ENCODE measurements at places on chromosomes 12 and 14.

DNA sequence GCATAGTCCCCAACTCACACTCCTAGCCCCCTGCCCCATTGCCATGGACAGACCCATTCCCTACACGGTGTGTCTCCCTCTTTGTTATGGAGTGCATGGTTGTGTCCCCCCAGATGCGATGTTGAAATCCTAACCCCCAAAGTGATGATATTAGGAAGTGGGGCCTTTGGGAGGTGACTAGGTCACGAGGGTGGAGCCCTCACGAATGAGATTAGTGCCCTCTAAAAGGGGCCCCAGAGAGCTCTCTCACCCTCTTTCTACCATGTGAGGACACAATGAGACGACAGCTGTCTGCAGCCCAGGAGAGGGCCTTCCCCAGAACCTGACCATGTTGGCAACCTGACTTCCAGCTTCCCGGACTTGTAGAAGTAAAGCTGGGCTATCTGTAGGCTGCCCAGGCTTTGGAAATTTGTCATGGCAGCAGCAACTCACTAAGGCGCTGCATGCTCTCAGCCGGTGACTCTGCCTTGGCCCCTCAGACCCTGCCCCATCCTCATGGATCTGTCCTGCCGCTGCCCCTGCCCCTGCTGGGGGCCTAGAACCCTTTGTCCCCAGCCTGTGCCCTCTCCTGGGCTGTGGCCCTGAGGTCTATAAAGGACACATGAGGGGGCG lies 318.1 kb upstream of the RTL1 start:
- no peak for DNase-seq

DNA sequence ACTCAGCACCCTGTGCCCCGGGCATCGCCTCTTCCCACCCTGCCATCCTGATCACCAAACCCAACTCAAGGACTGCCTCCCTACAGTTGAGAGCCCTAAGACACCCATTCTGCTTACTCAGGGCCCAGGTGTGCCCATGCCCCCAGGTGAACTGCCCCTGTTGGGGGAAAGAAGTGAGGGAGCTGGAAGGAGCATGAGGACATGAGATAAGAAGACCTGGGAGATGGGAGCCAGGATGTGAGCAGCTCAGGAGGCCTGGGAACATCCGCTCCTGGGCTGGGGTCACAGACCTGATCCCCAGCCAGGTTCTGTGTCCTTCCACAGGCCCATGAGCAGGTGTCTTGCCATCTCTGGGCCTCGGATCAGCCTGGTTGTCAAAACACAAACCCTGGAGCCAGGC lies 6.6 kb downstream of the RAPGEF3 start:
- DNase-seq = no peak

DNA sequence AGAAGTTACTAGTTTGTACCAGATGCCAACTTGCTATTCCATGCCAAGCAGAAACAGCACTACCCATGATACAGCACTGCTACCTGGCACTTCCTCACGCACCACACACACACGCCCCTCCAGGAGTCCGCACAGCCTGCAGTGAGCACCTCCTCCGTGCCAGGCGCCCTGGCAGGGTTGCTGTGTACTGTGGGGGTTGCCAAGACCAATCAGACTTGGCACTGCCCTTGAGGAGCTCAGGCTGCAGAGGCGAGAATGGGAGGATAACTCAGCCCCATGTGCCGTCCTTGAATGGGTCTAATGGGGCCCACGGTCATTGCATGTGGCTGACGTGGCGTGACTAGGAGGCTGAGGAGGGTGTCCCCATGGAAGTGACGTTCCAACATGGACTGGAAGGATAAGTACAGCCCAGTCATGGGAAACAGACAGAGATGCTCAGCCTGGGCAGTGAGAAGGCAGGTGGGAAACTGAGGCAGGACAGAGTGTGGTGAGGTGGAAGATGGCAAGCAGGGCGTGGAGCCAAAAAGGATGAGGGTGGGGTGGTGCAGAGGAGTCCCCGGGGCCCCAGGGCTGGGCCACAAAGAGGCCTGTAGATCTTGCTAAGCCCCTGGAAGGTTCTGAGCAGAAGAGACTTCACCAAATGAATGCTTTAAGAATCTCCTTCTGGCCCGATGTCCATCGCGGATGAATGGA lies 65.3 kb upstream of the C14orf180 start:
- DNase-seq = no peak

DNA sequence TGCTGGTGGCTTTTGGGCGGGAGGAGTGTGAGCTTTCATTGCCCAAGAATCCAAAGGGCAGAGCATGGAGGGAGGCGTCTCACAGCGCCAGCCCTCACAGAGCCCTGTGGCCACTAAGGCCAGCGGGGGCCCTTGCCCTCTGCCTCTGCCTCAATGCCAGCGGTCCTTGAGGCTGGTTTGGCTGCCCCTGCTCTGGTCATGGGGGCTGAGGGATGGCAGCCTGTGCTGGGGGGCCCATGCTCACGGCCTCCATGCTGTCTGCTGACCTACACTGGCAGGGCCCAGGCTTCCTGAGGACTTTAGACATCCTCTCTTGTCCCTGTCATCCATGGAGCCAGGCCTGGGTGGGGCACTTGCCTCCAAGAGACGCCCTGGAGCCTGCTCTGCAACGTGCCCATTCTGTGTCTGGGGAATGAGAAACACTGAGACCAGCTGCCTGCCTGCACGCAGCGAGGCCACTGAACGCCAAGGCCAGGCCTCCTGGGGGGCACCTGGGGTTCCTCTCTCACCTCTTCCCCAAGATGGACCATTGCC lies 143.4 kb downstream of the KIF26A start:
- DNase-seq = no peak

DNA sequence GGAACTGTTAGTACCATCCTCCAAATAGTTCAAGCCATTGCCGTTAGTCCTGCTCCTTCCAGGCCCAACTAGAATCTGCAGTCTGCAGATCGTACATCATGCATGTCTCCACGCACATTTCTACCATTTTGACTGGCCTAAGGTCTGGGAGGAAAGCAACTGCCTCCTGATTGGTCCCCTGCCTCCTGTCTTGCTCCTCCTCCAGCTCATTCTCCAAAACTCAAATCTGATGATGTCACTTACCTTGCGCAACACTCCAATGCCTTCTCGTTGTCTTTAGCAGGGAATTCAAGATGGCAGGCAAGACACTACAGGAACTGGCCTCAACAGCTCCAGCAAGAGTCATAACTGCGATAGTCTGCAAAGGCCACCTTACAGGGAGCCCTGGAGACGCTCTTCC lies 9.7 kb upstream of the HCAR1 start:
- DNase-seq = no peak

DNA sequence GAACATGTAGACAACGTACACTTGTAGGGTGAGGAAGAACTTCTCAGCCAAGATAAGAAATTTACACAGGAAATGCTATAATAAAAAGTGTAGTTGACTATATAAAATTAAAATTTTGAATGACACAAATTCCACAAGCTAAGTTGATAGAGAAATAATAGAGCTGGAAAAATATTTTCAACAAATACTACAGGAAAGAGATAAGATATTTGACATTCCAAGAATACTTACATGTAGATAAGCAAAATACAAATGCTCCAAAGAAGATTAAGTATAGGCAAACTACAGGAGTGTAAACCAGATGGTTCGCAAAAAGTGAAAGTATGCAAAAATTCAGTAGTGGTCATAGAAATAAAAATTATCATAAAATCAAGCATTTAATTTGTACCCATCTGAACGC lies 49.2 kb upstream of the ANP32D start:
- DNase-seq = no peak

DNA sequence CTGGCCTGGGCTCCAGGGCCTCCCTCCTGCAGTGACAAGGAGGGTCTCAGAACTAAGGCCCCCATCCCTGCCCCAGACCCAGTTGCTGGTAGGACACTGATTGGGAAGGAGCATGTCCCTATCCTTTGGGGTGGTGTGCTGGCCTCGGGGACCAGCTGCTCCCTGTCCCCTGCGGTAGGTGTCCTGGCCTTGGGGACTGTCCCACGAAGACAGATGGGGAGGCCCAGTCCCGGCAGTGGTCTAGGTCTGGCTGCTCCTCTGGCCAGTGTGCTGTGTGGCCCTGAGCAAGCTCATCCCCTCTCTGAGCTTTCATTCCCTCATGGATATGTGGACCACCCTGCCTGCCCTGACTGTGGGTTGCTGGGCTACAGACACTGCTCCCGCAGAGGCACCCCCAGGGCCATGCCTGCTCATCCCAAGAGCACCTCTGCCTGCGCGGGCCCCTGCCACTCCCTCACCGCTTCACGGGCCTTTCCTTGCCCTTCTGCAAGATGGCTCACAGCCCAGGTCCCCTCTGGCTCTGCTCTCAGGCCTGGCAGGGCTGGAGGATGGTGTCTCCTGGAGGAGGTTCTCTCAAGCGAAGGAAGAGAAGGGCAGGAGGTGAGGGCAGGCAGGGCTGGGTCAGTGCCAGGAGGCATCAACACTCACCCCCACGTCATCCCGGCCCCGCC lies 12.5 kb downstream of the AHNAK2 start:
- no peak for DNase-seq

- DNase-seq = no peak
Measured at GRCh38 chr12:2094597-2094996, 41.8 kb downstream of the CACNA1C start.

GRCh38 chr12:3751151-3752095 lies 1.5 kb downstream of the CRACR2A start:
- no peak for DNase-seq

GRCh38 chr12:44774815-44775411 lies 101.2 kb downstream of the NELL2 start:
- peak; percentile 36 for DNase-seq

DNA sequence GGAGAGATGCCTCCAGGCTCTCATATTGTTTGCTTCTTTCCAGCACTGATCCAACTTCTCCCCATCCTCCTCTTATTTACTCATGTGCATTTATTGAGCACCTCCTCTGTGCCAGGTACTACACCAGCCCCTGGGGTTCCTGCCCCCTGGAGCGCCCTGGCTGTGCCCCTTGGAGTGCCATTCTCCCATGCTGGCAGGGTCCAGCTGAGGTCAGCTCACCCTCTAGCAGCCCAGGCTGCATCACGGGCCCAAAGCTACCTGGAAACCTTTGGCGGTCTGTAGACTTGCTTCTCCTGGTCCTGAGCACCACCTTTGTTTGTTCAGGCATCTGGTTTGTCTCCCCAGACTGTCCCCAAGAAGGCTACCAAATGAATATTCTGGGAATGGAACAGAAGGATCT lies 67.0 kb downstream of the ADCK1 start:
- DNase-seq = no peak

GRCh38 chr12:102479099-102479885 lies 1.1 kb downstream of the IGF1 start:
- no peak for DNase-seq

- peak; percentile 50 for DNase-seq
Measured at GRCh38 chr14:64764641-64765520, 60.7 kb downstream of the PLEKHG3 start.

Data from T-helper 2 cell (primary cell).